Tibial artery (tissue), 4 donors: ENCODE measurements at places on chromosomes 6 and 20.

DNA sequence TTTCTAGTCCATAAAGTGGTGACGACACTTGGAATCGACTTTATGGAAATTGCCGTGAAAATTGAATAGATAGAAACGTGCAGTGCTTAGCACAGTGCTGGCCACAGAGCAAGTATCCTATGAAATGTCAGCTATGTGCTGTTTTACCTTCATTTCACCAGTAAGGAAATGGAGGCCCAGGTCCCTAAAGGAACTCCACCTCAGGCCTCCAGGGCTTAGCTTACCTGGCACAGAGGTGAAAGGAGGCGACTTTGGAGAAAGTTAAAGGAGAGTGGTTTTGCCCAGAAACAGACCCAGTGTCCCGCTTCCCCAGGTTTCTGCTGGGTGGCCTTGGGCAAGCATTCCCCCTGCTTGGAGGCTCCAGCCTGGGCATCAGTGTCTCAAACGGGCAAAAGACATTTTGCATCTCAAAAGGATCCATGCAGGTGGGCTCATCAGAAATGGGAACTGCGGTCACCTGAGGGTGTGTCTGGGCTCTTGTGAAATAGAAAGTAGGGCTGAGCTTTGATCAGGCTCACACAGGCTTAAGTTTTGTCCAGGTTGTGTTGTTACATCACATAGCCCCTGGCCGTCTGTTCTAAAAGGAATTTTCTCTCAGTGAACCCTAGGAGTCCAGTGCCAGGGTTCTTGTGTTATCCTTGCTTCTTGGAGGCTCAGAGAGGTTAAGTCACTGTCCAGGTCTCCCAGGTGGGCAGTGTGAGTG lies 6.8 kb upstream of the TULP1 start:
- no peak for DNase-seq

GRCh38 chr20:25699914-25700313 lies 3.3 kb upstream of the ZNF337 start:
- no peak for DNase-seq

DNA sequence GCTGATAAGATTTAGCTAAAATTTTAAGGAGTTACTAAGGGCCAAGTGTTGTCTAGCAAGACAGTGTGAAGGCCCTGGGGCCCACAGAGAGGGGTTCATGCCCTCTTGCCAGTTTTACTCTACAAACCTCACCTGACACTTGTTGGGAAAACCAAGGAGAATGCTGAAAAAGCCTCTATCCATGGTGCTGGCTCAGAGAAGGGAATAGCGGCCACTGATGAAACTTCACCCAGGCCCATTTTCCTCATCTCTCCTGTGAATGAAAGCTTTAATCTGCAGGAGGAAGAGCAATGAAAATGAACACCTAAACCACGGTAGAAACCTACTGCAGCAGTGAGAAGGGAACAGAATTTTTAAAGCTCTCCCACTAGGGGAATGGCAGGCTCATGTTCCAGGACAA lies 317.3 kb upstream of the CNR1 start:
- DNase-seq, result no peak

GRCh38 chr20:25218109-25218486 lies 22.6 kb downstream of the ENTPD6 start:
- DNase-seq, result no peak

DNA sequence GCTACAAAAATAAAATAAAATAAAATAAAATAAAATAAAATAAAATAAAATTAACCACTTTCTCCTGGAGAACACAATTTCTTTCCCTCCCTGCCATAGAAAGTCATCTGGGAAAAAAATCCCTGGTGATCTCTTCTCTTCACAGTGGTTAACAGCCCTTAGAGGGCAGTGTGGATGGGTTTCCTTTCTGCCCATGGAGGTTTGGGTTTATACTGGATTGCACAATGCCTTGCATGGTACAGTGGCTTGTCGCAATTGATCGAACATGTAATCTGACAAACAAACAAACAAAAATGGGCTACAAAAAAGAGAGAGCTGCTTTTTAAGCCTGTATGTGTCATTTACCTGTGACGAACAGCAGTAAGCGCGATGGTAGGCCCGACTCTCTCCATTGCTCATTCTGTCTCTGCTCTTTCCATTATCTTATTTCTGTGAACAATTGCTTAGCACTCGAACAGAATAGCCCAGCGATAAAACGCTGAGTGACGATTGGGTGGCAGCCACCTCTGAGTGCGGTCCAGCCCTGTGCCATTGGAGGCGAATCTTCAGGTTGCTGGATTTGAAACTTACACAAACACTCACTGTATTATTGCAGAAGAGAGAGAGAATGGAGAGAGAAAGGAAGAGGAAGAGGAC lies 166.1 kb downstream of the CD83 start:
- no peak for DNase-seq

- DNase-seq, result no peak
Observed at GRCh38 chr6:137646484-137646883, 152.3 kb upstream of the OLIG3 start.

DNA sequence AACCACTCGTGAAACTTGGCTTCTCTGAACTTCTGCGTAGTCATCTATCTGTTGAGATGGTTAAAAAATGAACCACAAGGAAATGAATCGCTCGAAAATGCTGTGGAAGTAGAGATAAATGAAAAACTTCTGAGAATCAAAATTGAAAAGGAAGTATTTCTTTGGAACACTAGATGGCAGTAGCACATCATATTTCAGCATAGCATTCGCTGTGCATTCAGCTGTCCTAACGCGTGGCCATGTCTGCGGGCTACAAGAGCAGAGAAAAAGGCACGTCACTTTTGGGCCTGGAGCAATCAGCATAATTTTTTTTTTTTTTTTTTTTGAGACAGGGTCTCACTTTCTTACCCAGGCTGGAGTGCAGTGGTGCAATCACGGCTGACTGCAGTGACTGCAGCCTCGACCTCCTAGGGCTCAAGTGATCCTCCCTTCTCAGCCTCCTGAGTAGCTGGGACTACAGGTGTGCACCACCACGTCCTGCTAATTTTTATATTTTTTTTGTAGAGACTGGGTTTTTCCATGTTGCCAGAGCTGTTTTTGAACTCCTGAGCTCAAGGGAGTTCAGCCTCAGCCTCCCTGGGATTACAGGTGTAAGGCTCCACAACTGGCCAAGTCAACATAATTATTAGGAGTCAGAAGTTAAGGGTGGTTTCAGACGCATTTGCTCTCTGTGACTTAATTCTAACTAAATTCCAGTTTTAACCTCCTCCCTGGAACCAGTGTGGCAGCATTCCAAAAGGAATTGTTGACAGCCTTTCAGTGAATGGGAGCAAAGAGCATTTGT lies 8.8 kb upstream of the PERP start:
- DNase-seq, result peak; percentile 44

DNA sequence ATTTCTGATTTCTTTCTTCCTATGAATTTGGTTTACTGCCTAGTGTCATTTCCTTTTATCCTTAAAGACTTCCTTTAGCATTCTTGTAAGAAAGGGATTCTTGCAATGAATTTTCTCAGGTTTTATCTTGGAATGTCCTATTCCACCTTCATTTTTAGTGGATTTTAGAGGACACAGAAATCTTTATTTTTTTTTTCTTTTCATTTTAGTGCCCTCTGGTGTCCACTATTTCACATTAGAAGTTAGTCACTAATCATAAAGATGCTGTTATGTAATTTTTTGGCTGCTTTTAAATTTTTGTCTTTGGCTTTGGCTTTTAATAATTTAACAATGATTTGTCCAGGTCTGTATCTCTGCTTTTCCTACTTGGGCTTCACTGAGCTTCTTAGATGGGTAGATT lies 28.1 kb downstream of the LMBRD1 start:
- DNase-seq, result no peak

- DNase-seq, result no peak
Observed at GRCh38 chr20:53993310-53993709, 77.1 kb downstream of the BCAS1 start.

DNA sequence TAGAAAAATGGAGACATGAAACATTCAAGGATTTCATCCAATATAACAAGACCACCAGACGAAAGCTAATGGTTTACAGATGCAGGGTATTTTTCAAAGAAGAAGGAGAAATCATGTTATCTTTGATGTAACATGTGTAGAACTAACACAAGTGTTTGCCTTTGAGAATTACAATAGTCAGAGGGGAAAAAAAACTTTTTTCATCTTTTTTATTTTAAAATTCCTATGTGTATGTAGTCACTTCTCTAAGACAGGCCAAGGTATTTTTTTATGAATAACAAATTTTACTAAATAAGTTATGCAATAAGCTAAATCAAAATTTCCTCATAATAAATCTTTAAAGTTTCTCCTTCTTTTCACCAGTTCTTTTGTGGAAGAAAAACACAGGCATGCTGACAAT lies 161.4 kb downstream of the PDE7B start:
- no peak for DNase-seq

- no peak for DNase-seq
Observed at GRCh38 chr20:50943069-50943468, 11.8 kb upstream of the ADNP start.

GRCh38 chr6:46734867-46735719 lies at the start of gene PLA2G7:
TSS of gene PLA2G7 (minus strand) at chr6:46735375. CDS start at chr6:46722891, 12,484 bp downstream.
- peak; percentile 65 for DNase-seq

DNA sequence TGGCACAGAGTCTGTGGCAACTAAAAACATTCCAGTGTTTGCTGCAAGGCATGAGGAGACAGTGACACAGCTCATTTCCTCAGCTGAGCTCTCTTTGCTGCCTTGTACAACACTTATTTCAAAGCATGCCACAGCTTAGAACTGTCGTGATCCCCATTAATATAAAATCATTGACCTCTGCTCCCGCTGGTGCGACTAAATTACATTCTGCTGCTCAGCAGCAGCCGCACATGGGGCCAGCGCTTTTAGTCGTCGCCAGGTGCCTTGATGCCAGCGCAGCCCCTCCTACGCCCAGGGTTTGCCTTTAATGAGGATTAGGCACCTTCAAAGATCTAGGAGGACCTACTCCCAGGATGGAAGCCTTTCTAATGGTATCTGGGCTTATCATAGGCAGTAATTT lies 717.9 kb upstream of the POU3F2 start:
- DNase-seq, result no peak

- DNase-seq, result no peak
Observed at GRCh38 chr20:57208198-57208597, 58.2 kb downstream of the BMP7 start.

DNA sequence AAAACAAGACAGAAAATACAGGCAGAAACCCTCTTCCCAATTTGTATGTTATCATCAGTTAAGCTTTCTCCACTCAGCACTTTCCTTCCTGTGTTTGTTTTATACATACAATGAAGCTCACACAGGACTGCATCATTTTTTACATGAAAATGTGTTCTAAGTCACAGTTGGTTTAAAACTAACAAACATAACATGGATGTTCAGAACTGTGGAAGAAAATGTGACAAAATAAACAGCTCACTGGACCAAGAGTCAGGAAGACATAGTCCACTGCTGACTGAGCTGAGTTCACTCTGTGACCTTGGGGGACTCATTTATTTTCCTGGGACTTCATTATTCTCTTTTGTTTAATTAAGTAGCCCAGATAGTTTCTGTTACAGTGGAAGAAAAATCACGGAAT lies 331.5 kb downstream of the SYNE1 start:
- no peak for DNase-seq

- DNase-seq, result no peak
Observed at GRCh38 chr20:6802227-6802626, 34.7 kb downstream of the BMP2 start.

- peak; percentile 87 for DNase-seq
Observed at GRCh38 chr6:29632789-29633533, at the start of gene GABBR1. TSS of gene GABBR1 (minus strand) at chr6:29633183. CDS start at chr6:29632385, 798 bp downstream.

GRCh38 chr6:122126894-122127293 lies 272.6 kb upstream of the HSF2 start:
- no peak for DNase-seq

- no peak for DNase-seq
Observed at GRCh38 chr6:153301602-153302001, 170.5 kb upstream of the RGS17 start.

GRCh38 chr6:96760153-96760687 lies 77.1 kb downstream of the GPR63 start:
- DNase-seq, result no peak

DNA sequence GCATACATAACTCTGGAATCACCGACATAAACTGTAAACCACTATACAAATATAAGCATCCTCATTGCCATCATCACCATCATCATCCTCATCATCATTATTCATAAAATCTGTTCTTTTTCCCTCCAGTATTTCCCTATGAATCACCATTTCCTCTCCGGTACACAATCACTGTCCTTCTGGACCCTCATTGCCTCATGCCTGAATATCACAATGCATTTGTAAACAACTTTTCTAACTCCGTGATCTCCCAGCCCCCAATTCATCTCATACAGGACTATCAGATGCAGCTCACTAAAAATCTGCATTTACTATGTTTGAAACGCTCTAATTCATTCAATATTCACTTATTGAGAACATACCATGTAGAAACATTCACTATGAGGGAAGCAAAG lies 339.7 kb downstream of the TBC1D32 start:
- DNase-seq, result no peak

DNA sequence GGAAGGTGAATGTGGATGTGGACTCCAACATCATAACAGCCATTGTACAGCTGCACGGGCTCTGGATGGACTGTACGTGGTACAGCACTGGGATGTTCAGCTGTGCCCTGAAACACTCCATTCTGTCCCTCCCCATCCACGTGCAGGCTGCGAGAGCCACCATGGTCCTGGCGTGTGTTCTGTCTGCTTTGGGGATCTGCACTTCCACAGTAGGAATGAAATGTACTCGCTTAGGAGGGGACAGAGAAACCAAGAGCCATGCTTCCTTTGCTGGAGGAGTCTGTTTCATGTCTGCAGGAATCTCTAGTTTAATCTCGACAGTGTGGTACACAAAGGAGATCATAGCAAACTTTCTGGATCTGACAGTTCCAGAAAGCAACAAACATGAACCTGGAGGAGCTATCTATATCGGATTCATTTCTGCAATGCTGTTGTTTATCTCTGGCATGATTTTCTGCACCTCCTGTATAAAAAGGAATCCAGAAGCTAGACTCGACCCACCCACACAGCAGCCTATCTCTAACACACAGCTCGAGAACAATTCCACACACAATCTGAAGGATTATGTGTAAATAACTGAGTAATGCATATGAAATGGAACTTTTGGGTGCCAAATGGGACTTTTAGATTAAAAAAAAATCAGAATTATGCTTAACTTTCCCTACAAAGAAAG lies 12.1 kb downstream of the CLDN20 start:
- no peak for DNase-seq

- peak; percentile 65 for DNase-seq
Observed at GRCh38 chr6:170295510-170296422, 4.9 kb upstream of the DLL1 start.

DNA sequence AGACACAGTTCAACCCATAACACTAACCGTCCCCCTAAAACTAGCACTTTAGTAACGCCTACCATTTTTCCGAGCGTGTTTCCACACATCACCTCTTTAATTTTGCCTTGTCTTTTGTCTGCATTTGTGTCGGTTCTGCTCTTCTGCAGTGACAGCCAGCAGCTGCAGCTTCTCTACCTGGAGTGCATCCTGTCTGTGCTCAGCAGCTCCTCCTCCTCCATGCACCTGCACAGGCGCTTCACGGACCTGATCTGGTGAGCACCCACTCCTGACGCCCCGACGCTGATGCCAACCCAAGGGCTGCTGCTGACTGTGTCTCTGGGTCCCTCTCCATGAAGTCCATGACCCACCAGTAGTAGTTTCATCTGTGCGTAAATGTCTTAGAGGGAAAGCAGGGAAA lies 35.4 kb upstream of the PBOV1 start:
- DNase-seq, result no peak
